ENCODE measurements at places on chromosomes 3 and 15. TPM values are rescaled to one million over a fixed set of nuclear protein-coding genes. Genes with fewer than 3 reads are reported as not detected.

Gene MAN2C1
- 74.5 TPM for total RNA-seq

Gene RABL3
- total RNA-seq, result 23.0 TPM

Gene WDR93
- 0.21 TPM for total RNA-seq

Gene MYRIP
- total RNA-seq, result not detected

Gene NAA50
- total RNA-seq, result 143 TPM

Gene ZCWPW2
- total RNA-seq, result not detected

Gene NMB
- 22.8 TPM for total RNA-seq

Gene PAQR9
- total RNA-seq, result 1.8 TPM

Gene GOLGA6A
- total RNA-seq, result 0.09 TPM

Gene CYP11A1
- not detected for total RNA-seq

Gene FANCD2
- 18.7 TPM for total RNA-seq

Gene ISLR
- total RNA-seq, result 0.21 TPM

Gene ACKR4
- total RNA-seq, result not detected

Gene ATP13A4
- not detected for total RNA-seq

Gene LRRC2
- total RNA-seq, result not detected

Gene CYP8B1
- total RNA-seq, result not detected

Gene ATP13A5
- total RNA-seq, result not detected

Gene HMG20A
- total RNA-seq, result 24.2 TPM

Gene CCDC13
- total RNA-seq, result 0.26 TPM

Gene CLRN1
- total RNA-seq, result not detected

Gene INKA1
- 2.8 TPM for total RNA-seq

Gene GRAMD2A
- total RNA-seq, result 0.26 TPM

Gene RETNLB
- total RNA-seq, result not detected

Gene NOX5
- total RNA-seq, result 0.24 TPM

Gene SI
- total RNA-seq, result not detected

Gene CCDC39
- not detected for total RNA-seq

Gene SLC12A1
- not detected for total RNA-seq

Gene CACNA2D2
- total RNA-seq, result 0.53 TPM

Gene SERPINI2
- total RNA-seq, result not detected

Gene CORO2B
- total RNA-seq, result 3.6 TPM

Gene WDR72
- 8.3 TPM for total RNA-seq

Gene MFN1
- total RNA-seq, result 19.7 TPM

Gene DAZL
- total RNA-seq, result not detected

Gene IMP3
- total RNA-seq, result 125 TPM

Gene DUOXA1
- total RNA-seq, result 0.30 TPM

Gene CADPS
- total RNA-seq, result not detected

Gene CPA3
- not detected for total RNA-seq

Gene OR5K1
- not detected for total RNA-seq

Gene CEMIP
- 1.0 TPM for total RNA-seq

Gene CD200R1
- total RNA-seq, result 0.10 TPM

Gene TGM4
- total RNA-seq, result 0.23 TPM

Gene GPX1
- total RNA-seq, result 297 TPM

Gene CGNL1
- total RNA-seq, result 0.55 TPM

Gene PIK3R4
- total RNA-seq, result 16.3 TPM

Gene TXNRD3
- total RNA-seq, result 6.9 TPM

Gene CADM2
- total RNA-seq, result 0.05 TPM

Gene CIDEC
- total RNA-seq, result 76.8 TPM

Data from A549 treated with AZD2906 at 1 μM for 4 hours (cell line).